Lower lobe of right lung (tissue), 2 donors: ENCODE measurements at places on chromosomes 6 and 20. TPM values are rescaled to one million over a fixed set of nuclear protein-coding genes. Genes with fewer than 3 reads are reported as not detected.
A peak's percentile ranks its signal among the peaks of the same experiment; 100 is the strongest.

GRCh38 chr6:32182555-32182981 lies 1.5 kb downstream of the AGER start:
- DNase-seq, result no peak

DNA sequence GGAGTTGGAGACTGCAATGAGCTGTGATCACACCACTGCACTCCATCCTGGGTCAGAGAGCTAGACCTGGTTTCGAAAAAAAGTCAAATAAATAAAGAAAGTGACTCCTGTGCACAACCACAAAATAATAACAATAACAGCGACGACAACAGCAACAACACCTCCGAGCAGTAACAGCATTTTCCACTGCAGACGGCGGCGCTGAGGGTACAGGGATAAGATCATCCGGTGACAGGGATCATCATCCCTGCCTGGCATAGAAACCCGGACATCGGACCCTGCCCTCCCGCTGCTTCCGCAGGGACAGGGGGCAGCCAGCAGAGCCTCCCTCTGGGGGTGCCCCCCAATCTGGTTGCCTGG lies 11.5 kb downstream of the SRXN1 start:
- DNase-seq, result no peak

DNA sequence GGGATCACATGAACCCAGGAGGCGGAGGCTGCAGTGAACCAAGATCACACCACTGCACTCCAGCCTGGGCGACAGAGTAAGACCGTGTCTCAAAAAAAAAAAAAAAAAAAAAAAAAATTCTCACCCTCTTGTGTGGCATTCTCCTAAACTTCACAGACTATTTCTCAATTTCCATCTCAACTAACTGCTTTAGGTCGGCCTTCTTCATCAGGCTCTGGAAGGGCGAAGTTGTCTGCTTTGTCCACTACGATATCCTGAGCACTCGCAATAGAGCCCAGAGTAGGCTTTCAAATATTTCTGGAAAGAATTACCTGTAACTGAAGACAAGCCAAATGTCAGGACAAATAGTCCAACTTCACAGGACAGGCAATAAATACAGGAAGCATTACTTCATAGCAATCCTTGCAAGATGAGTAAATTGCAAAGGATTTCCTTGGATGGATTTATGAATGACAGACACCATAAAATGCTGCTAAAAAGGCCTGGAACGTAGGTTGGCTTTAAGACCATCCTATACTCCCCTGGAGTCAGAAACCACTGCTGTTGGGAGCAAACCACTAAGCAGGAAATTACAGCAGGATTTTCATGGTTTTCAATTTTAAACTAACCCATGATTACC lies 116.3 kb upstream of the SLC2A12 start:
- no peak for DNase-seq

DNA sequence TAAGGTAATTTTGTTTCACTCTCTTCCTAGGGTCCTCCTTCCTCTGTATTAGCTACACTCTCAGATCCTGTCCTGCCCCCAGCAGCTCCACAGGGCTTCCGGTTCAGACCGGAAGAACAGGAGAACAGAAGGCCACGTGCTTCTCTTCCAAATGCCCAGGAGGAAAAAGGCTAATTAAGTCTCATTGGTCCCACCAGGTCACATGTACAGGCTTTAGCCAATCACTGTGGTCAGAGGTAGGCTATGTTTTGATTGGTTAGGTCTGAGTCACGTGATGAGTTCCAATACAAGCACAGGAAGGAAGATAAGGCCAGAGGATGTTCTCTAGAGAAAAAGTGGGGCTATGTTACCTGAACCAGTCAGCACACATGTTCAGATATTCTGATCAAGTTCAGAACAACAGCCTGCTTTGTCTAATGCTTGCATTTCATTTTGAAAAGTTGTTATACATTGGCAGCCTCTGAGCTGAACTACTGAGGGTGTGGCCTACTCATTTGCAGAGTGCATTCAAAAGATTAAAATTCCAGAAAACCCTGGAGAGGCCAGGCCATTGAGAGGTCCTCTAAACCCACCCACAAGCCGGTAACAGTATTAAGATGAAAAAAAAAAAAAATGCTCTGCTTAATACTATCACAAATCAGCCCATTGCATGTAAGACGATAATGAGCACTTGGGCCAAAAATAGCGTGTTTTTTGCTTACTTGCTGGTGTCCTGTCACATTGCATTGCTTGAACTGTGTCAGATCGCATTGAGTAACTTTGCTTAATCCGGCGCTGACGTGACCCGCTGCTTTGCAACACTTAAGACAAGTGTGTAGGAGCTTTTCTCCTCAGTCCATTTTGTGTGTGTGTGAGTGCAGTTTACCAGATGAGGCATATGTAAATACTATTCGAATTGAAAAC lies 170.3 kb downstream of the TSHZ2 start:
- DNase-seq, result no peak

The PHACTR3 gene
- 9.0 TPM for total RNA-seq

The RIPPLY2 gene
- not detected for total RNA-seq

The NFKBIL1 gene
- total RNA-seq, result 17.8 TPM

- DNase-seq, result no peak
Measured at GRCh38 chr20:35490736-35491181, 35.4 kb downstream of the CEP250 start.

The SLC35F1 gene
- total RNA-seq, result 0.30 TPM

DNA sequence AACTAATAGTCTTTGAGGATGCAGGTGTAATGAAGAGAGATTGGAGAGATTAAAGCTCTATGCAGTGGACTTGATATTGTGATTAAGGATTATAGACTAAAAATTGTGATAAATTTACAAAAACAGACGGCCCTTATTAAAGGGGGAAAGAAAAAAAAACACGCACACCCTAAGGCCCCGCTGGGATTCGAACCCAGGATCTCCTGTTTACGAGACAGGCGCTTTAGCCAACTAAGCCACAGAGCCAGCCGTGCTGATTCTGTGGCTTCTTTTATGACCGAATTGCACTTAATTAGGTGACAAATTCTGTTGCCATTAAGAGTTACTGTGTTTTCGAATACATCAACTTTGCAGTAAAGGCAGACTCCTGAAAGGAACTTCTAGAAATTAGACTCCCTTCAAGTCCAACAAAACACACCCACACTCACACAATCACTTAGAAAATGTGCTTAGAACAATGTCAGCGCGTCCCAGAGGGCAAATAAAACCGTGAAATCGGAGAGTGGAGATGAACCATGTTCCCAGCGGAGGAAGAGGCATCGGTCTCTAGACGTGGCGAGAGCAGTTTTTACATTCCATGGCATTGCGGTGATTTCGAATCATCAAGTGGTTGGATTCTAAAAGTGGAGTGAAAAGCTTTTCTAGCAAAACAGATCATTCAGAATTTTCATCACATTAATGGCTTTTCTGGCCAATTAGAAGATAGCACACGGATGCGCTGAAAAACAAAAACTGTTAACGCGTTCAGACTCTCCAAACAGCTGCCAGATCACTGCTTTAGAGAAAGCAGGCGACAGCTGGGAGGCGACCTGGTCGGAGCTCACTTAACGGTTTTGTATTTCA lies 122.6 kb downstream of the GPX5 start:
- DNase-seq, result no peak

The TMEM200A gene
- total RNA-seq, result 4.3 TPM

DNA sequence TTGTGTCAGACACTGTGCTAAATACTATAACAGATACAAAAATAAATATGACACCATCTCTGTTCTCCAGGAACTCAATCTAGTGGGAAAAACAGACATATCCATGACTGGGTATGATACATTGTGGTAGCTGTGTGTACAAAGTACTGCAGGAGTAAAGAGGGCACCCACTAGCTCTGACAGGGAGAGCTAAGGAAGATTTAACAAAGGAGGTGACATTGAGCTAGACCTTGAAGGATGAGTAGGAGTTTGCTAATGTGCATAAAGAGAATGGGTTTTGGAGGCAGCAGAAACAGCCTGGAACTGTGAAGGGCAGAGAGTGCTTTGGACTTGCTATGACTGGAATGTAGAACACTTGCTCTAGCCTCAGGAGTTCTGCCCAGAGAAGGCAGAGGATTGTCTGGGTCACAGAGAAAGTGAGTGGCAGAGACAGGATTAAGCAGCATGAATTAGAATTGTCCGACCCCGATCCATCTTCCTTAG lies 14.4 kb downstream of the MMP24 start:
- DNase-seq, result no peak

The CALHM4 gene
- not detected for total RNA-seq

- DNase-seq, result no peak
Measured at GRCh38 chr6:48919555-48919954, 543.5 kb downstream of the MMUT start.

DNA sequence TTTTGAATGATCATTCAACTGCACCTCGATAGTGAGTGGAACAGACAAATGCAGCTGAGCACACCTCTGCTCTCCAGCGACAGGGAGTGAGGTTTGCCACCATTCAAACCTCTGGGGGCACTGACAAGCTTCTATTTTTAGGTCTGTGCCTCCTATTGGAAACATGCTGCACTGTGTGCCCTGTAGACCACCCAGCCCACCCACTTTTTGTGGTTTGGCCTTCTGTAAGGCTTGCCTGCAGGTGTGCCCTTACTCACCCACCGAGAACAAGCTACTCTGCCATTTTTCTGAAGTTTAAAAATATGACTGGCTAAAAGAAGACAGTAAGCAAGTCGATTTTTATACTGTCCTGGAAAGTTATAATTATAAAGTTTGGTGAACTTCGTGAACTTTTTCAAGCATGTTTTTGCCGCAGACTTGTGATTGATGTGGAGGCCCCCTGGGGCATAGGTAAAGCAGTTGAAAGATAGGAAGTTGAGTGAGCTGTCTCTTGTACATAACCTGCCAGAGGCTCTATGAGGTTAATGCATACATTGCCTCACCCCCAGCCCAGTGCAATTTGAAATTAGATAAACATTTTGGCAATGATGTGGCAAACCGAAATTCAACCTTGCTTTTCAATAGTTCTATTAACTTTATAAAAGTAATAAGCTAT lies 53.8 kb downstream of the ADGRG6 start:
- DNase-seq, result no peak

DNA sequence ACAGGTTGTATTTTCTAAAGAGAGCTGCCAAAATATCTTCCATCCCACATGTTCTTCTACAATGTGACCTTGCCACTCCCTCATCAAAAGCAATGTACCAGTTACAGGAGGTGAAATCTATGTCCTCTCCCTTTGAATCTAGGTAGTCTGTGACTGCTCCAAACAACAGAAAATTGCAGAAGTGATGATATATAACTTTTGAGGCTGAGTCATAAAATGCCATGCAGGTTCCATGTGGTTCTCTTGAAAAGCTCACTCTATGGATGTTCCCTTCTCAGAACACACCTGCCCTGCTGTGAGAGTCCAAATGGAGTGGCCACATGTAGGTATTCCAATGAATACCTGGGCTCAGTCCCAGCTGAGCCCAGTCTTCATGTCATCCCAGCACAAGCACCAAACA lies 16.9 kb upstream of the PHIP start:
- DNase-seq, result no peak

The OR2B6 gene
- total RNA-seq, result not detected

- no peak for DNase-seq
Measured at GRCh38 chr20:53319716-53320115, 273.9 kb downstream of the ZNF217 start.

DNA sequence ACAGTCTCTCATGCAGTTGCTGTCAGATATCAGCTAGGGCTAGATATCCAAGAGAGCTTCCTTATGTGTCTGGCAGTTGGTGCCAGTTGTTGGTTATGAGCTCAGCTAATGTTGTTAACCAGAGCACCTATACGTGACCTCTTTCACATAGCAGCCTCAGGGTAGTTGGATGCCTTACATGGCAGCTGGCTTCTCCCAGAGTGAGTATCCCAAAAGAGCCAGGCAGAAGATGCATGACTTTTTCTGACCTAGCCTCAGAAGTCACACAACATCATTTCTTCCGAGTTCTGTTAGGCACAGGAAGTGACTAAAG lies 175.7 kb downstream of the VEGFA start:
- DNase-seq, result no peak

The PRSS35 gene
- total RNA-seq, result 0.59 TPM

The CAGE1 gene
- not detected for total RNA-seq

GRCh38 chr20:44207126-44207723 lies 3.3 kb downstream of the OSER1 start:
- no peak for DNase-seq

The ULBP3 gene
- 2.4 TPM for total RNA-seq

The SIRPD gene
- total RNA-seq, result 1.5 TPM

DNA sequence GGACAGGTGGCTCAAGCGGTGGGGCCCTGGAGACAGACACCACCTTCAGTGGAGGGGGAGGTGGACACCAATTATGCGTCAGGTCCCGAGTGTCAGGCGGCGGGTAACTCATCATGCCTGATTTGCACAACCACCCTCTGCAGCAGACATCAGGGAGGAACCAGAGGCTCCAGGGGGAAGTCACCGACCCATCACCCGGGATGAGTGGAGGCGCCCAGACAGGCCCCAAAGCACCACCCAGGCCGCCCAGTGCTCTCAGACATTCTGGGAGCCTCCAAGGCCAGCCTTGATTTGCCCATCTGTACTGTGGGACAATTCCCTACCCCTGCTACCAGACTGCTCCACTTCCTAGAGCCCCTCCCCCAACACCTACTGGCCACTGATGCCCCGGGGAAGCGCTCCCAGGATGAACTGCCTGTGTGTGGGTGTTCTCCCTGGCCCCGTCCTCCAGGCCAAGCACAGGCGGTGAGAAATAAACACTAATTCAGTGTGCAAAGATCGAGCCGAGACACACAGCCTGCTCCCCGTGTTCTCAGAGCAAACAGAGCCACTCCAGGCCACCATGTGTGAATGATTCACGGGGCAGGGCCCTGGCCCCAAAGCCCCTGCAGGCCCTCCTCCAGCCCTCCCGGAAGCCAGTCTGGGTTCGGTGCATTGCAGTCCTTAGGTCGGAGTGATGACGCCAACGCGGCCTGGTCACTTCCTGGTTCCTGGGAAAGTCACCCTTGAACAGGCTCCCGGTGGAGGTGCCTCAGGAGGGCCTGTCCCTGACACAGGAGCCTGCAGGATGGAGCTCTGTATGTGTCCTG lies 107.2 kb downstream of the ASXL1 start:
- peak; percentile 89 for DNase-seq

The AKAP12 gene
- 38.8 TPM for total RNA-seq

DNA sequence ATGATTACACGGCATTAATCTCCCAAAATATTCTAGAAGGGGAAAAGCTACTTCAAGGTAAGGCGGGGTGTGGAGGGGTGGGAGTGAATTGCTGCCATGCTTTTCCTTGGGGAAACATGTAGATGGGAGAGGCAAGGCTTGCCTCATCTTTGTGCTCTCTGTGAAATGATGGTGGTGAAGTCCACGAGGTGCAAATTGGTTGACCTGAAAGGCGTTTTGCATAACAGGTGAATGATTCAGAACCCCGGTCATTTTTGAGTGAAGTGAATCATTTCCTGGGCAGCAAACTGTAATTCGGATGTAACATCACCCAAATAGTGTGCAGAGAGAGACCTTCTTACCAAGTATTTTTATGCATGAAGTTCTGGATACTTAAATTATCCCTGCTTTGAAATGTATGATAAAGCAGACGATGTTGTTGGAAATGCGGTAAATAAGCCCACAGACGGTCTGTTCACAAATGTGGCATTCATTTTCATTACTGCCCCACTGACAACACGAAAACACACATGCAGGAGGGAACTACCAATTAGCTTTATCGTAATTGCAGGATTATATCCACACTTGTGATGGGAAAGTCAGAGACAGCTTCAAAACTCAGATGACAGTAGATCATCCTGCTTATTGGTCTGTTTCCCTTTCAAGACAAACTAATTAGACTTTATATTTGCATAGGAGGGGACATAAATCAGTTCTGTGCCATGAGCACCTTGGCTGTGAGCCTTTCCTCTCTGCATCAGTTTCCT lies 3.0 kb downstream of the CDH4 start:
- no peak for DNase-seq
